ENCODE measurements at places on chromosomes 7 and 10.

DNA sequence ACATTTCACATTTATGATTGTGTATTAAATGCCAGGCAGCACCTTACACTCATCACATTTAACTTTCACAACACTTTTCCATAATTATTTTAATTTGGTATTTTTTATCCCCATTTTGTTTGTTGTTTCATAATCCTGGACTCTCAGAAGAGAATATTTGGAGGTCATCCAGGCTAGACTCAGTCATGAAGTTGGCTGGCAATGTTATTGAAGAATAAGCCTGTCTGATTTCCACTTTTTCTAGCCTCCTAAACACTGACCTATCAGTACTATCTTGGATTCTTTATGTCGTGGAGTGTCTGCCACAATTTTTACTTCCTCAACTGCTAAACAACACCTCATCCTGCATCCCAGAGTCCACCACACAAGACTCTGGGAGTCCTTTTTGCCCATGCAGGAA, 372.3 kb upstream of the NRP1 start:
- no peak for DNase-seq

- DNase-seq = no peak
Observed at GRCh38 chr7:104895522-104896236, 118.3 kb upstream of the KMT2E start.

DNA sequence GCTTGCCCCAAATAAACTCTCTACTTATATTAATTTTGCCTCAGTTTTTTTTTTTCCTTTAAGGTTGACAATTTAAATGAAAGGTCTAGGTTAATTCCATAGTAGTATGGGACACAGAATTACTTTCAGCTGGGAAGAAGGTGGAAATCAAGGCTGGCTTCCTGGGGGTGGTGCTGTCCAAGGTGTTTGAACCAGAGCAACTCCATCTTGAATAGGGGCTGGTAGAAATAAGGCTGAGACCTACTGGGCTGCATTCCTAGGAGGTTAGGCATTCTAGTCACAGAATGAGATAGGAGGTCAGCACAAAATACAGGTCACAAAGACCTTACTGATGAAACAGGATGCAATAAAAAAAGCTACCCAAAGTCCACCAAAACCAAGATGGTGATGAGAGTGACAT, 1190.8 kb upstream of the AUTS2 start:
- no peak for DNase-seq

DNA sequence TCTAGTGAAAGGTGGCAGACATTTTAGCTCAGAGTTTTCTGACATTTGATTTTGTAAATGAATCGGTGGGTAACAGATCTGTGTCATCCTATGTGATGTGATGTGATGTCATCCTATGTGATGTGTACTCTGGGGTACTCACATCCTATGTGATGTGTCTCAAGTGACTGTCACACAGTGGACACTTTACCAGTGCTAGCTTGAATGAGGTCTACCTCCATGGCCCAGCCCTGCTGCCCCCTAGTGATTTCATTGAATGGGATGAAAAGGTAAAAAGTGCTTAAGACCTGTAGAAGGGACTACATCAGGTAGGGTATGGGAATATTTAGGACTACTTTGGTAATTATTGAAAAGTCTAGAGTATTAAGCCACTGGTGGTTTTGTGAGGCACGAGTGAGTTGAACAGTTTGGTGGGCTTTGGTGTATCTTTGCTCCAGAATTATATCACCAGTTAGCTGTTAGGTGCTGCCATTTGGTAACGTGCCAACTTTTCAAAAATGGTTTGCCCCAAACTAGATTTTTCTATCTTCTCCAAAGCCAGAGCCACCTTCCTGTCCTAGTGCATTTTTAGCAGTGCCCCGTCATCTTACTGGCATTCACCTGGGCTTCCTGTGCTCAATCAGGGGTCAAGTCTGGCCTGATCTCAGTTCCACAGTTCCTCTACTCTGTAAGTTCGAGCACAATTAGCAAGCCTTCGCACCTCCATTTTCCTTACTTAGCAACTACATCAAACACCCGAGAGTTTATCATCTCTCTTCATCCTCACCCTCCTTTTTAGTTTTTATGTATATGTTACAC, 9.7 kb downstream of the EIF4H start:
- DNase-seq = no peak

DNA sequence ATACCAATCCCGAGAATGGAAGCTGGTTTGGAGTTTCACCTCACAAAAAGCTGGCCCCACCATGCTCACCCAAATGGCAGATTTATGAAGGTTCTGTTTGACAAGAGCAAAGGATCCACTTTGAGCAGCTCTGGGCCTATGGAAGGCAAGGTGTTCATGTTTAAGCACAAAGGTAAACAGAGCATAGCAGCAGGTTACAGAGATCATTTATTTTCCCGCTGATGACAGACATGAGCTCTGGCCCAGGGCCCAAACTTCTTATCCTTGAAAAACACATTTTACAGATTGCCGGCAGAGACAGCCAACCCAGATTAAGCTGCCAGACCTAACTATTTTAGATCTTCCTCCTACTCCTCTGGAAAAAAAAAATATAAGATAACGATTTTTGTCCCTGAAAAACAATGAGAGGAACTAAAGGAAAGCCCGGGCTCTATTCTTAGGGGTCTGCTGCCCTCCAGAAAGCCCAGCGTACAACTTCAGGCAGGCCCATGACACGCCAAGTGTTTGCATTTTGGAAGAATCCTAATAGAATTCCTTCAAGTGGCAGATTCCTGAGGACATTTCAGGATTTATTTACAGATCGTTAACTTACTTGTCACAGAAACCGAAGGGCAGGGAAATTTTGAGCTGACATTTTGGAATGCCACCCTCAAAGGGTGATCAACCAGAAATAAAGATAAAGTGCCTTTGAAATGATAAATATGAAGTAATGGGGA, 40.0 kb downstream of the SYPL1 start:
- DNase-seq = no peak

GRCh38 chr7:14974688-14975087, 72.1 kb upstream of the DGKB start:
- no peak for DNase-seq

DNA sequence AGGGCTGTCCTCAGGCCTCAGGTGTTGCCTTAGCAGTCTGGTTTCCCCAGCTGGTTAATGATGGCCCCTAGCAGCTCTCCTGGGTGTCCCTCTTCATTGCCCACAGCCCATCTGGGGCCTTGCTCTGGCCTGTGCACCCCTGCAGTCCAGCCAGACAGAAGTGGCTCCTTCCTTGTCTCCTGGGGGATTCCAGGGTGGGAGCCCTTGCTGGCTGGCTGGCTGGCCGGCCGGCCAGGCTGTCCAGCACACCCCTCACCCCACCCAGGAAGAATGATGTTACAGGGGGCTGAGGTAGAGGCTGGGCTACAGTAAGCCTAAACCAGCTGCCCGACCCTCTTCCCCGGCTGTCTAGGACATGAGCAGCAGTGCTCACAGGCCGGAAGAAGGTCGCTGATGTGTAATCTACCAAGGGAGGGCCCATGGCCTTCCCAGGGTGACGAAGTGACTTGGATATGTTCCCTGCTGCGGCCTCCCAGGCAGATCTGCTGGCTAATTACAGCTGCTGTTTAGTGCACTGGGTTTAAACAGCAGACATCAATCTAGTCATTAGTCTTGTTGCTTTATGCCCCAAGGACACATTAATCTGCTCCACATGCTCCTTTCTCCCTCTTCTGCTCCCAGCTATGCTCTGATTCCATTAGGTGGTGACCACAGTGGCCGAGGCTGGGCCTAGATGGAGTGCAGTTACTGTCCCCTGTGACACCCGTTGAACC, 53.8 kb upstream of the LRRC4 start:
- no peak for DNase-seq

- DNase-seq = no peak
Observed at GRCh38 chr7:71706597-71706975, 574.6 kb downstream of the GALNT17 start.

DNA sequence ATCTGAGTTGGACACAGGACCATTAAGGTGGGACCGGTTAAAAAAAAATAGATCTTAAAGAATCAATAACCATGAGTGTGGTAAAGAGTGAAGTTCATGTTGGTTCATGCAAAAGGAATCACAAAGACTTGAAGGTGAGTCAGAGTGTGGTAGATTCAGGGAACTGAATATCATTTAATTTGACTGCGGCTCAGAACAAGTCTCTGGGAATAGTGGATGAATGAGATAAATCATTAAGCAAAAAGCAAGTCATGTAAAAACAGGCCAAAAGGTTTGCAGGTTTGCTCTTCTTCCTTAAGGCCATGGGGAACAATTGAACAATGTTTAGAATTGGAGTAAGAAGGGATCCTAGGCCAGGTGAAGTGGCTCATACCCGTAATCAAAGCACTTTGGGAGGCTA, 385.8 kb downstream of the ETV1 start:
- DNase-seq = no peak

DNA sequence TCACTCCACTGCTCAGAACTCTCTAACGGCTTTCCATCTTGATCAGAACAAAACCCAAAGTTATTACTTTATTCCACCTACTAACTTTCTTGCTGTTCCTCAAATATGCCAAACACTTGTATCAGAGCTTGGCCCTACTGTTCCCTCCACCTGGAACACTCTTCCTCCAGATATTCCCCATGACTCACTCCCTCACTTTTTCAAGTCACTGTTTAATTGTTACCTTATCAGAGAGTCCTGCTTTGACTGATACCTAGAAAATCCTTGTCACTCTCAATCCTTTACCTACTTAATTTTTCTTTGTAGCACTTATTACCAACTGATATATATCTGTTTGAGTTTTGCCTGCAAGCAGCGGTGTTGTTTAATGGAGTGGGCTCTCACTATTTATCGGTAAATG, 5.6 kb upstream of the NFKB2 start:
- DNase-seq = no peak

- DNase-seq = no peak
Observed at GRCh38 chr7:132939495-132939894, 142.4 kb downstream of the CHCHD3 start.

GRCh38 chr7:47565640-47566250, 16.2 kb downstream of the TNS3 start:
- no peak for DNase-seq

- DNase-seq = no peak
Observed at GRCh38 chr7:109215341-109215740, 645.7 kb downstream of the DNAJB9 start.

DNA sequence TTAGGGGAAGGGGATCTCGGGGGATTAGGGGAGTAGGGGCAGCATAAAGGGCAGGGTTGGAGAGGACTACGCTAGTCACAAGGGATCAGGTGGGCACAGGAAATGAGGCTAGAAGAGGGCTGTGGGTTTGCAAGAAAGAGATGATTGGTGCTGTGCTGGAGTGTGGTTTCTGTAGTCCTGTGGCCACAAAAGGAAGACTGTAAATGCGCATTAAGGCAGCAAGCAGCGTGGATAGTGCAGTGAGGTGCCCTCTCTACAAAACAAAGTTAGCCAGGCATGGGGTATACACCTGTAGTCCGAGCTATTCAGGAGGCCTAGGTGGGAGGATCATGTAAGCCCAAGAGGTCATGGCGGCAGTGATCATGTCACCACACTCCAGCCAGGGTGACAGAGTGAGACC, 212.1 kb downstream of the MLLT10 start:
- DNase-seq = no peak

DNA sequence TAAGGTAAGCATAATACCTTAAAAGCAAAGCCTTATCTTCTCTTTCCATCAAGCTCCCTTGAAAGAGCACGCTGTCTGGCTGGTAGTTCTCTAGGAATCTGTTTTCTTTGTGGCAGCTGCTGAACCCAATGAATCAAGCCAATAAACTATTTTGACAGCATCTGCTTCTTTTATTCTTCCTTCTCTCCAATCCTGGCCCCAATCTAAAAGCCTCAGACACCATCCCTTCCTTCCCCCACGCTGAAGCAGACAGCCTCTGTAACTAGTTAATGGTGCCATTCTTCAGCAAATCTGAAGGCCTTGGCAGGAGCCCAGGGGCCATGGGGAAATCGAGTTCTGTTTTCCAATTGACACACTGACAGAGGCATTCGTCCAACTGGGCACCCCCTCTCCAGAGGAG, 186.6 kb upstream of the LYZL1 start:
- DNase-seq = no peak

- no peak for DNase-seq
Observed at GRCh38 chr7:116955801-116956476, 2.6 kb downstream of the ST7 start.

GRCh38 chr7:47416492-47417480, 165.1 kb downstream of the TNS3 start:
- DNase-seq = no peak

DNA sequence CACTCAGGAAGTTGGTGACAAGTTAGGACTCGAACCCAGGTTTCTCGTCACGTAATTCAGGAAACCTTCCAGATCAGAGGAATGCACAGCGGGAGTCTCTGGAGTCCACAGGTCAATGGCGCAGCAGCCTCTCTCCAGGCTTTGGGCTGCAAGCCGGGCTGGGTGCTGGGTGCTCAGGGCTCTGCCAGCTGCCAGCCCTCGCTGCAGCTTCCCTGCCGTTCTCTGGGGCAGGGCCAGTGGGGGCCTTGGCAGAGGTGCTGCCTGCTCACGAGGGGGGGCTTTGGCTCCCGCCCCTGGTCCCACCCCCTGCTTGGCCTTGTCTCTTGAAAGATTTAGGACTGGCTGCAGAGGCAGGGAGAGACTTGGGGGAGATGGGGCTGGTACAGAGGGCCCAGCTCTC, at the start of gene TACR2:
TACR2 (minus strand) TSS at position 224 of the 400 bp plus-strand sequence. CDS start 595 bp downstream, outside the sequence.
- DNase-seq = no peak

DNA sequence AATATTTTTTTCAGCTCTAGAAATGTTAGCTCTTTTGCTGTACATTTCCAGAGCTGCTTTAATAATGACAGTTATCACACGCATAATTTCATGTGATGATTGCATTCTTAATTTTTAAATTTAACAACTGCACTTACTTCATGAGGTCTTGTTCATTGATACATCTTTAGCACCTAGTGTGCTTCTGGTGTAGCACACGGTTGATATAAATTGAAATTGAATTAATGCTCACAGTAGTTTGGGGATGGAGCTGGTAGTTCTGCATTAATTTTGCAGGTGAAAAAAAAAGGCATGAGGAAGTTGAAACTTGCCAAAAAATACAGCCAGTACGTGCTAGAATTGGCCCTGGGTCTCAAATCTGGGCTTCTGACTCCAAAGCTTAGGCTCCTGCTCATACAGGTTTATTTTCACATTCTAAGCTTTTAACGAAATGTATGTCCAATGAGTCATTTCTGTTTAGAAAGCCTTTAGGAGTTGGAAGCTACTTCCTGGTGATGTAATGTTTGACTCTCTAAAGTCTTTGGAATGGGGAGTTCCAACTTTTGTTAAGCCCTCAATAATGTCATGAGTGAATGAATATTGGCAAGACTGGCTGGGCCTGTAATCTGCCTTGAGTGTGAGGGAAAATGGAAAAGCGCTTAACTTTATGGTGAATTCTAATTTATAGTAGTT, 62.5 kb downstream of the DAGLB start:
- no peak for DNase-seq

GRCh38 chr10:130545122-130545521, 408.9 kb downstream of the GLRX3 start:
- no peak for DNase-seq

Measured in frontal cortex (tissue), 4 donors.